ENCODE measurements at places on chromosomes 5 and 9.

GRCh38 chr9:94567271-94567670 is 12.4 kb downstream of the PCAT7 start:
- DNase-seq = no peak

GRCh38 chr9:15121630-15122029 is 185.4 kb downstream of the TTC39B start:
- DNase-seq = no peak

DNA sequence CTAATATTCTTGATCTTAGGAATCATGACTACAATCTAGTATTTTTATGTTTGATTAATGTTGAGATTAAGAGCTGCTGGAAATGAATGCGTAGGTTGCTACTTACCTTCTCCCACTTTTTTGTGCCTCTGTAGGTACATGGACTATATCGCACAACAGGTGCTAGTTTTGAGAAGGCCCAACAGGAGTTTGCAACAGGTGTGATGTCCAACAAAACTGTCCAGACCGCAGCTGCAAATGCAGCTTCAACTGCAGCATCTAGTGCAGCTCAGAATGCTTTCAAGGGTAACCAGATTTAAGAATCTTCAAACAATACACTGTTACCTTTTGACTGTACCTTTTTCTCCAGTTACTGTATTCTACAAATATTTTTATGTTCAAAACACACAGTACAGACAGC is 115.0 kb downstream of the SCAMP1 start:
- no peak for DNase-seq

DNA sequence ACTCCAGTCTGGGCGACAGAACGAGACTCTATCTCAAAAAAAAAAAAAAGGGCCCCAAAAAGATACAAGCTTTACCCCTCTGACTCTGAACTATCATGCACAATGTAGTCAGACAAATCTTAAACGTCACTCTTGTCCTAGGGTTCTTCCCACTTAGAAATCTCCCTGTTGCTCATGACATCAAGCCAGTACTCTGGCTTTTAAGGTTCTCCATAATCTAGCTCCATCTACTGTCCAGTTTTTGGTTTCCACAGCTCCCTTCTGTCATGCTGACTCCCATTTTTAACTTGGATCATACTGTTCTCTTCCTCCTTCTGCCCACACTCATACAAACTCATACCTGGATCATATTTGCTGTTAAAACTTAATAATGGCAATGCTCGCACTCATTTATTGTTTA is 156.7 kb upstream of the TLX3 start:
- DNase-seq = no peak

DNA sequence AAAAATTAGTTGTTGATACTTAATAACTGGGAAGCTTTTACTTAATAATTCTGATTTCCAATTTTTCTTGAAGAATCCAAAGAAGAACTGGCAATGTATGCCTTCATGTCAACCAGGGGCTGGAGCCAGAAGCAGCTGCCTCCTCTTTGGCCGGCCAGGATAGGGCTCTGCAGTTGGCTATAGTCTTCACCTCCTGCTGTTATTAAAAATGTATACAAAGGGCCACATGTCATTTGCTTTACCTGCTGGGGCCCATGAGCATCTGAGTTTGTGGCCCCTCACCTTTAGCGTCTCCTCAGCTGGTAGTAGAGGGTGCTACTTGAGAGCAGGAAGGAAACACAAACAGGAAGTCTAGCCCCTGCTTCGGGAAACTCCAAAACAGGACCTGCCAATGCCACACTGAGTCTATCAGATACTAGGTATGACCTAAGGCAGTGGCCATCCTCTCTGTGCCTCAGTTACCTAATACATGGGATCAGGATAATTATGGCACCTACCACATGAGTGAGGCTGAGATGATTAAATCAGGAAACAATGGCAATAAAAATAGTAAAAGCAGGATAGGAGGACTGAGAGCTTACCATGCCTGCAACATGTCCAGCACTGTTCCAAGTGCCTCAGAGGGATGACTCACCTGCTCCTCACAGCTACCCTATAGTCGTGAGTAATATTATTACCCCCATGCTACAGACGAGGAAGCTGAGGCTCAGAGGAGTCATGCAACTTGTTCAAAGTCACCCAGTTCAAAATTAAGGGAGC is 21.3 kb downstream of the CCDC69 start:
- DNase-seq = peak; percentile 56

DNA sequence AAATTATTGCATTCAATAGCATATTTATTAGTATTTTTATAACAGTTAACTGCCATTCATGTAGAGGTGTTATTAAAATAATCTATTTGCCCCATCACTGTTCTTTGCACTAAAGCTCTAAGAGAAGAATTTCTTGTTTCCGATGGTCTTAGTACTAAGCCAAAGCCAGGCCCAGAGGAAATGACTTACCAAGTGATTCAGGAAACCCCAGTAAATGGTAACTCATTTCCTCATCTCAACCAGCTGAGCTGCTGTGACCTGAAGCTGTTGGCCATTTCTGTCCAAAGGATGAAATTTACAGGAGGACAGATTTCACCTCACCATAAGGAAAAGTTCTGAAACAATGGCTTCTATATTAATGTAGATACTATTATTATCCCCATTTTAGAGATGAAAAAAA is 117.0 kb downstream of the PIK3R1 start:
- no peak for DNase-seq

GRCh38 chr5:149040421-149040820 is 22.4 kb downstream of the SH3TC2 start:
- no peak for DNase-seq

GRCh38 chr5:95543017-95543705 is 11.6 kb downstream of the SKIC3 start:
- no peak for DNase-seq

Data from activated naive CD4-positive, alpha-beta T cell treated with Interleukin-2 at 50 U/mL for 16 hours (primary cell).